Activated naive CD4-positive, alpha-beta T cell (primary cell): ENCODE measurements at places on chromosomes 6 and 20.

DNA sequence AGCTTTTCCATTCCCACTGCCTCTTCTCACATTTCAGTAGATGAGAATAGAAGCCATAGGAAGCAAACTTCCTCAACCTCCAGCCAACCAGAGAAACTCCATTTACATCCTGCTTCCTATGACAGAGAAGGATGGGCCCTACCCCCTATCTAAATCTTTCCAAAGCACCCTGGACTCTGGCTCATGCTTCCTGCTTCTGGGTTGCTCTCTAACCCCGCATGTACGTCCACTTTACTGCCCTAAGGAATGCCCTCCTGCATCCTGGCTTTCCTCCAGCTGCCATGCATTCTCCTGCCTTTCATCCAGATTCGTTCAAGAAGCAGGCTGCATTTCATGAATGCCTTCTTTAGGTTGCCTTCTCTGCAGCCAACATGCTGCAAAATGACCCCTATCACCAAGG is 91.9 kb downstream of the FAM217A start:
- DNase-seq, result no peak

GRCh38 chr6:71197267-71197666 is 91.3 kb upstream of the OGFRL1 start:
- DNase-seq, result no peak

- DNase-seq, result no peak
These were observed 727.8 kb downstream of the QKI start for GRCh38 chr6:164142322-164142721.

- no peak for DNase-seq
These were observed 87.3 kb downstream of the KCNB1 start for GRCh38 chr20:49395183-49395582.

GRCh38 chr6:44047179-44047546 is 80.1 kb downstream of the MRPL14 start:
- no peak for DNase-seq

- no peak for DNase-seq
These were observed 117.0 kb upstream of the EDN1 start for GRCh38 chr6:12173181-12173580.

DNA sequence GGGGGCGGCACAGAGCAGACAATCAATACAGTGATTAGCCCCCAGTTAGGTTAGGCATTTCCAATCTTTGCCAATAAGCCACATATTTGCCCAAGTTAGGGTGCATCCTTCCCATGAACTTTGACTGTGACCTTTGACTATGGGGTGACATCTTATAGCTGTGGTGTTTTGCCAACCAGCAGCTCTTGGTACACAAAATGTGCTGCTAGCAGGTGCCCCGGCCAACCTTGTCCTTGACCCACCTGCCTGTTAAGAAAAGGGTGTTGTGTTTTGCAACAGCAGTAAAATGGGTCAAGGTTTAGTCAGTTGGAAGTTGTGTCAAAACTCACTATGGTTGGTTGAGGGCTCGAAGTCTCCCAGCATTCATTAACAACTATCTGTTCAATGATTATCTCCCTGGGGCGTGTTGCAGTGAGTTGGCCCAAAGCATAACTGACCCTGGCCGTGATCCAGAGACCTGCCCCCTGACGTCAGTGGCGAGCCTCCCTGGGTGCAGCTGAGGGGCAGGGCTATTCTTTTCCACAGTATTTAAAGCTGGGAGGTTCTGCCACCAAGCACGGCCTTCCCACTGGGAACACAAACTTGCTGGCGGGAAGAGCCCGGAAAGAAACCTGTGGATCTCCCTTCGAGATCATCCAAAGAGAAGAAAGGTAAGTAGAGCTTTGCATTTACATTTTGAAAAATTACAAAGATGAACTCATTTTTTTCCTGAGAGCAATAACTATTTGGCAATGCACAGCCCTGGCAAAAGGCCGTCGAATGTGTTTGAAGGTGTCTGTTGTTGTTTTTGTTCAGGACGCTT is at the start of gene PCK1:
Gene PCK1, plus strand, starts transcription at position 557 of the 802 bp plus-strand sequence. CDS start 302 bp downstream, outside the sequence.
- DNase-seq, result no peak

DNA sequence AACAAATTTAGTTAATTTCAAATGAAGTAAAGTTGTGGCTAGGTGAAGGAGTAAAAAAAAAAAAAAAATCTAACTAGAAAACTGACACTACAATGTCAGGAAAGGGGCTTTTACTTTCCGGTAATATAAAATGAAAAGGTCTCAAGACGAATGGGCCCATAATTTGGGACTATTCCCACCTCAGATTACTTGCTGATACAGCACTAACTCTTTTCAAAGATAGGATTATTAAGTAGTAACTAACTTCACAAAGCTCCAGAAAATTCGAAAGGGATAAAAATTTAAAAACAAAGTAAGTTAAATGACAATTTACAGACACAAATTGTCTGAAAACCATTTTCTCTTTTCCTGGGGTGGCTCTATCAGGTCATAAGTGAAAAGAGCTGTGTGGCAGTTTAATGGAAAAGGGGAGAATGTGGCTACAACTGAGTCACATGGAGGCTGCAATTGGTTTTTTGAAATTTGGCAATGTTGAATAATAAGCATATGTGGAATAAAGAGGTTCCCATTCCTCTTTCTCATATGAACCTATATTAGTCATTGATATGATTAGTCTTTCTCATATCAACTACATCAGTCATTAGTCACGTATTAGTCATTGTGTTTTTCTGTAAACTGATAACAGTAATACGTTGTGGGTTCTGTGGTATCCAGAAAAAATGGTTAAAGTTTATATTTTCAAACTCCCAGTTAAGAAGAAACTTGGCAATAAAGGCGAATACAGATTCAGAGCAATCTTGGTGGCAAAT is 78.0 kb downstream of the RWDD2A start:
- no peak for DNase-seq
